ENCODE measurements at places on chromosomes 12 and 14. TPM values are rescaled to one million over a fixed set of nuclear protein-coding genes. Genes with fewer than 3 reads are reported as not detected.
A peak's percentile ranks its signal among the peaks of the same experiment; 100 is the strongest.

Gene RGS6
- 20.6 TPM for total RNA-seq

Gene P2RX2
- total RNA-seq, result not detected

Gene ARL1
- 80.6 TPM for total RNA-seq

DNA sequence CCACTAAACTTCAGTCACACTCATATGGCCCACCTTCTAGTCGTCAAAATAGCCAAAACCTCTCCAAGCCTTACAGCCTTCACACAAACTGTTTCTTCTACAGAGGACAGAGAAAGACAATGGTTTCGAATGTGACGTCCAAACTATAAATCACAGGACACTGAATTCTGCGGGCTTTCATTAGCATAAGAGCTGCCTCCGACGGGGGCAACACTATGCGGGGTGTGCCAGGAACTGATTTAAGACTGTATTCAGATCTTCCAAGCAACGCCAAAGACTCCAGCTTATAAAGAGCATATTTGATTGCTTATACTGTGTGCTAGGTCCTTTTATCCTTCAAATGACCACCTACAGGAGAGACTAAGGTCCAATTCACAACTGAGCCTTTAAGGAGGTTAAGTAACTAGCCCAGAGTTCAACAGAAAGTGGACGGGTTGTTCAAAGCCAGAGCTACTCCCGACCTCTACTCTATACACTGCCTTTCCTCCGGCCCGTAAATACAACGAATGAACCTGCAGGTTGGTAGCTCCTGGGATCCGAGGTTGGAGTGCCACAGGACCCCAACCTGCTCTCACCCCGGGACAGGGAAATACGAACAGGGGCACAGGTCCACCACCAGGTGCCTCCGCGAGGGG is 575 bp downstream of the L2HGDH start:
- no peak for DNase-seq

Gene AMN
- 0.40 TPM for total RNA-seq

DNA sequence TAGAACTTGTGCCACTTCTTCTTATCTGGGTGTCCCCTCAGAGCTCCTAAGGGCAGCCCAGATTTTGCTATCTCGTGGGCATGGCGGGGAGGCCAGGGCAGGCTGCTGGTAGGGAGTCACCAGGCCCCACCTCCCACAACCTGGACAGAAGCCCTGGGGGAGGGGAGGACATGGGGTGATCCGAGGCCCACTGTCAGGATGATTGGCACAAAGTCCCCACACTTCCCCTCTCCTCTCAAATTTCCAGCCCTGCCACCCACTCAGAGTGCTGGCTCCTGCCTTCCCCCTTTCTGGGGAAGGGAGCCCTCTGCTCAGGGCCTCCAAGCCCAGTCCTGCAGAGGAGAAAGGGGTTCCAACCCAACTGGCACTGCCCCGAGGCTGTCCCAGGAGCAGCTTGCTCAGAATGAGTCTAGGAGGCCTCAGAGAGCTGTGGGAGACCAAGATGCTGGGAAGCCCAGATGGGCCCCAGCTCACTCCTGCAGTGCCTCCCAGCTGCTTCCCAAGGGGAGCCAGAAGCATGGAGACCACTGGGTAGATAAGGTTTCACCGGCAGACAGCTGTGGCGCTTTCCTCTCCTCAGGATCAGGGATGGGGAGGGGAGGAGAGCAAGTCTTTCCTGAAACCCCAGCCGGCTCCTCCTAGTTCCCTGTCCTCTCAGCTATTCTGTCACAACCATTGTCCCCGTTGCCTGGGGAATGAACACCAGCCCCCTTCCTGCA is 82.8 kb downstream of the B4GALNT3 start:
- DNase-seq, result no peak

GRCh38 chr14:63393012-63393411 is 74.3 kb upstream of the GPHB5 start:
- no peak for DNase-seq

Gene CLEC1B
- total RNA-seq, result not detected

Gene CLEC12A
- 2.0 TPM for total RNA-seq

GRCh38 chr14:74596741-74597450 is 15.1 kb downstream of the LTBP2 start:
- DNase-seq, result no peak

GRCh38 chr12:131114271-131114670 is 160.6 kb downstream of the ADGRD1 start:
- peak; percentile 45 for DNase-seq

- DNase-seq, result no peak
Observed at GRCh38 chr12:122793685-122794106, 19.3 kb downstream of the CCDC62 start.

Gene OTOGL
- 0.22 TPM for total RNA-seq

- no peak for DNase-seq
Observed at GRCh38 chr12:77062396-77062795, 3.0 kb downstream of the E2F7 start.

DNA sequence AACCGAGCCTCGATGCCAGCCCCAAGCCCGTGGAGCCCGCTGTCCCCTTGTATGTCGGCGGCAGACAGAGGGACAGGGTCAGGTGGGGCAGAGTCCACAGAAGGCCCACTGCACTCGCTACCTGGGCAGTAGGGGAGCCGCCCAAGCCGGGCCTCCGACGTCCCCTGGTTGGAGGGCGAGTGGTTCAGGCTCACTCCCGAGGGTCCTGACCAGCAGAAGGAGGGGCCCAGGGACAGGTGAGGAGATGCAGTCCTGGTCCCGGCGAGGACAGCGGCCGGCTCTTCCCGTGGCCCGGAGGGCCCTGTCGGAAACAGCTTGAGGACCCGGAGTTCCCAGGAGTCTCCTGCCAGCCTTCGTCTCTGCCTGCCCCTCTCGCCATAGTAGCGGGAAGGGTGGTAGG is 216.7 kb upstream of the SFSWAP start:
- no peak for DNase-seq

DNA sequence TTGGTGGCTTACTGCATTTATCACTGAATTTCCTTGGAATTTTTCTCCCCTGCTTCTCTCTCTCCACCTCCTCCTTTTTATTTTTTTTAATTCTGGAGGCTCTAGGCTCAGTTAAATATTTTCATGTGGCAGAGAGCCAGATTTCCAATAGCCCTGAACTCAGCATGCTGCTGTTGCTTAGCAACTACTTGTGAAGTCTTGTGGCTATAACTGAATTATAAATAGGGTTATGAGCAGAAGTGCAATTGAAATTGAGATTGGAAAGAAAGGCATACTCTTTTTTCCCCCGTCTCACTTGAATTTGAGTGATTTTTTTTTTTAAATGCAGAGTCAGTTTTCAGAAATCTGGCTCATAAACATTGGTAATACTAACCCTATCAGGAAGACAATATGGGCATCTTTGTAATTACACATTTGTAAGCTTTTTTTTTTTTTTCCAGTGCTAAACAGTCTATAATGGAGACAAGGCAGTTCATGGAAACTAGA is 38.3 kb downstream of the ATF7IP start:
- DNase-seq, result no peak

Gene CISTR
- total RNA-seq, result not detected

DNA sequence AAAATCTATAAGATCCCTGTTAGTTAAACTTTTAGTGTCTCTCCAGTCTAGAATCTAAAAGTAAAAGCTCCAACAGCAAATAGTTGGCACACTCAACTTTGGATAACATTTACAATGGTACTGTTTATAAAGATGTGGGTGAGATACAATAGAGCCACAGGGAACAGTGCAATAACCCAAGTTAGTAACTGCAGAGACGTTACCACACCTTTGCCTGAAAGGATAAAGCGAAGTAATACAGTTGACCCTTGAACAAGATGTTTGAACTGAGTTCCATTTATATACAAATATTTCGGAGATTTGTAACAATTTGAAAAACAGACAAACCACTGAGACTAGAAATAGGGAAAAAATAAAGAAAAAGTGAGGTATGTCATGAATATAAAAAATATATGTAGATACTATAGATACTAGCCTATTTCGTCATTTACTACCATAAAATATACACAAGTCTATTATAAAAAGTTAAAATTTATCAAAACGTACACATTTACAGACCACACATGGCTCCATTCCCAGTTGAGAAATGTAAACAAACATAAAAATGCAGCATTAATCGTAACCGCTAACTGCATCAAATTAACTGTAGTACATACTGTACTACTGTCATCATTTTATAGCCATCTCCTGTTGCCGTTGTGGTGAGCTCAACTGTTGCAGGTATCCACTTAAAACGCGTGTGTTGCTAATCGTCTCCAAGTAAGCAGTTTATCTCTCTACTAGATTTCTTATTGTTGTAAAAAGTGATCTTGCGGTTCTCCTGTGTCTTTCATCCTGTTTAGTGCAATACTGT is 56.5 kb upstream of the HIF1A start:
- DNase-seq, result no peak

- no peak for DNase-seq
Observed at GRCh38 chr12:27385766-27386564, 53.3 kb downstream of the BMAL2 start.

Gene RHNO1
- 14.9 TPM for total RNA-seq

Gene LMNTD1
- total RNA-seq, result not detected

Gene TAS2R30
- 8.1 TPM for total RNA-seq

DNA sequence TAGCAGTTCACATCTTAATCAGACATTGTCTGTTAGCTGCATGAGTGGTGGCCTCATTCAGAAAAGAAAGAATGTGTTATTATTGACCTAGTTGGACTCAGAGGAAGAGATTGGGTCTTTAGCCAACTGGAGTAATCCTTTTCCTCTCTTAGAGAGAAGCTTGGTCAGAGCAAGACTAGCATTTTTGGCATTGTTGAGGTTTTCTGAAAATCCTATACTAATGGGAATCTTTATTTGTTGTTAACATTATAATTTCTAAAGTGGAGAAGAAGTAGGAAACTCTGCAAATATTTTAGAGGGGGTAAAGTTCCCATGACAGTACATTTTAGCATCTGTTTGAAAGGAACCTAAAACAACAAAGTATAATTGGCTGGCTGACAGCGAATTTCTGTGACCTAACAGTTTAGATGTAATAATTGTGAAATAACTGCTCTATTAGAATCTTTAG is 9.7 kb downstream of the TOX4 start:
- DNase-seq, result no peak

DNA sequence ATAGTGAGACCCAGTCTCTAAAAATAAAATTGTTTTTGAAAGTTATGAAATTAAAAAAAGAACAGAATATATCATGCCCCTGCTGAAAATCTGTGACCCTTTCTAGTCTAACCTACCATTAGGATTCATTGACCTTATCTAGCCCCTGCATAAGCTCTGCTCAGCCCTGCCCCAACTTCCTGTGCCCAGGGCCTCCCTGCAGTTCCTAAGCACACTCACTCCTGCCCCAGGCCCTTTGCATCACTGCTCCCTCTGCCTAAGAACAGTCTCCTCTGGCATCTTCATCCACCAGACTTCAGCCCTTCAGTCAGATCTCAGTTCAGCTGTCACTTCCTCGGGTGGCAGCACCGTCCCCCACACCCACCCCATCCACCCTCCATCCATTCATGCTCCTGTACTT is 55.4 kb downstream of the SCARB1 start:
- no peak for DNase-seq

- no peak for DNase-seq
Observed at GRCh38 chr12:107405436-107405835, 280.2 kb upstream of the PWP1 start.

Gene ZC3H14
- 65.6 TPM for total RNA-seq

GRCh38 chr12:1523046-1523445 is 71.3 kb downstream of the FBXL14 start:
- DNase-seq, result no peak

DNA sequence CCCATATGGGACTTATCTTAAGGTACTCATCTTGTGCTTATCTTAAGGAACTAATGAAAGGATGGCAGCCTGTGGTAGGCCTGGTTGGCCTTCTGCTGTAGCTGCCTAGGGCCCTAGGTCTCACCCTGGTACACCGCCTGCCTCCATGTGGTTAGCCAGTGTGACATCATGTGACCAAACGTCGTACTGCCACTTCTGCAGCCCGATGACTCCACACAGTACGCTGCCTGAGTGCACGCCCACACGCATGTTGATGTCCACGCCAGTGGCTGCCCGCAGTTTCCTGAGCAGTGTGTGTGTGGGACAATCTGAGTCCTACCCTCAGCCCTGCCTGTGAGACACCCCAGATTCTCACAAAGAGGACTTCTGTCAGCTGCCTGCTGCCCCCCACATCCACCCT is 5.1 kb downstream of the ADCY4 start:
- peak; percentile 74 for DNase-seq

Gene HCAR2
- total RNA-seq, result 2.6 TPM

GRCh38 chr14:96863327-96863985 is 66.3 kb downstream of the VRK1 start:
- no peak for DNase-seq

- no peak for DNase-seq
Observed at GRCh38 chr14:77206261-77206824, 24.7 kb downstream of the TMEM63C start.

GRCh38 chr12:130334937-130335336 is 2.8 kb upstream of the PIWIL1 start:
- DNase-seq, result no peak

DNA sequence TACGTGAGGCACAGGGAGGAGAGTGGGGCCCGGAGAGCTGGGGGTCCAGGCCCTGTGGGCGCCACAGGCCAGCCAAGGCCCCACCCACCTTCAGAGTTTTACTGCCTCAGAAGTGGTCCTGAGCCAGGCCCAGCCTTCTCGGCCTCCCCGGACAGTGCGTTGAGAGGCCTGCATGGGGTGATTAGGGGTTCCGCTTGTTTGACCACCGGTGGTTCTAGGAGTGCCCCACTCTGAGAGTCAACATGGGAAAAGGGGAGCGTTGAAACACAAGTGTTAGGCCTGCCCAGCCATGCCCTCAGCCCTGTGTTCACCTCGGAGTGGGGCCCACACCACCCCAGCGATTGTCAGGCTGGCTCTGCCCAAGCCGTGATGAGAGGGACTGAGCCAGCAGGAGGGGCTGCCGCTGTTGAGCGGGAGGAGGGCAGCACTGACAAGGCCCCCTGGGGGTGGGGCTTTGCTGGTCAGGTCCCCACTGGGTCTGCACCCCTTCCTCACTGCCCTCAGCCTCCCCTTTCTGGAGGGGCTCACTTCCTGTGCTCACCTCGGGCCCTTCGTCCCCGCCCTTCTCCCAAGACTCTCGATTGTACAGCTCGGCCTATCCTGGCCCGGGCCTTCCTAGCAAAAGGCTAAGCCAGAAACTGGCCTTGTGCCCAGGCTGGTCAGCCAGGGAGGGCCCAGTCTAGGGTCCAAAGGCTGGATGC is 4.8 kb downstream of the CKB start:
- no peak for DNase-seq

Gene TCL1A
- total RNA-seq, result 0.67 TPM

GRCh38 chr12:88698471-88698870 is 118.2 kb upstream of the KITLG start:
- DNase-seq, result no peak

DNA sequence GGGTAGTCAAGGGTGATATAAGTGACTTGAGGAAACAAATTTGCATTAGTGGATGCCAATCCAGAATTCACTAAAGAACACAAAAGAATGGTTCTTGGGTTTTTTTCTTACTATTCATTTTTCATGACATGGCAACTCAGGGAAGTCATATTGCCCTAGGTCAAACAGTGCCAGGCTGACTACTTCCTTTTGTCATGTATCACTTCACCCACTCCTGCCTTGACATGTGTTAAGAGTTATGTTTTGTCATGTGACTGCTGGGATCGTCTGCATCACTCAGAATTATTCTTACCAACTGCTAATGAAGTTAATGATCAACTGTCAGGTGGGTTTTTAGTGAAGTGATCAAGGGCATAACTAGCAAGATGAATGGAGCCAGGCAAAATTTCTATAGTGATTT is 74.2 kb downstream of the PRORP start:
- no peak for DNase-seq
